ENCODE measurements at places on chromosomes 1 and 21.

DNA sequence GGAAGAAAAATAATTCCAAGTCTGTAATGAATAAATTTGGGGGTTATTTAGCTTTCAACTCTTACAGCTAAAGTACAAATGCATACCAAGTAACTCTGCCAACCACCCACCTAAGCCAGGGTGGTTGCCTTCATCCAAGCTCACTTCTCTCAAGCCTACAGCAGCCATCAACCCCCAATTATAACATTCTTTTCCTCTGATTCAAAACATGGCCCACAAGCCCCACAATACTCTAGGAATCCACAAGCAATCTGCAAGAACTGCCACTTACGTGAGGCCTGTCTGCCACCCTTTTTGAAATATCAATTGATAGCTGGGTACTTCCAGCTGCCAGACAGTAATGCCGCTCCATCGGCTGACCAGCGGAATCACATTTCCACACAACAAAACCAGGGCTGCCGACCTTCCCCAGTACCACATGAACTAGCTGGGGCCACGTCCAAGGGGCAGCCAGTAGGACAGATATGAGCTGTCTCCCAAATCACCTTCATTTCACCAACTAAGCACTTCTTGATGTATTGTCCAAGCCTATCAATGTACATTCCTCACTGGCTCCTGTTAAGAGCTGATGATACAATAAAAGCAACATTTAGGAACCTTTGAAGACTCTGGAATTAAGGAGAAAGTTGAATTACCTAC lies 3.2 kb downstream of the LBR start:
- DNase-seq, result no peak

DNA sequence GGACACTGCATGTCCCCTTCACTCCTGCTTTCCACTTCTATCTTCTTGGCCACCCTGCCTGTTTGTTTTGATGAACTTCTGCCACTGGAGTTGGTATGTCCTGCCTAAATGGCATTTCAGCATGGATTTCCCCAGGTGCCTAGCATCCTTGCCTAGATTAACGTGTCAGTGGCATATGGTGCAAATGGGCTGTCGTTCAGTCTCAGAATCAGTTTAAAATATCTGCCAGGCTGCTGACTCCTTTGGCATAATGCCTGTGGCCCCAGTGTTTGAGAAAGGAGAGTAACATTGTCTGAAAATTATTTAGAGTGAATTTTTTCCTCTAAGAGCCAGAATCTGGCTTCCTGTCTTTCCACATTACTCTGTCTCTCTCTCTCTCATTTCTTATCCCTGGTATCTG lies 64.9 kb upstream of the BARHL2 start:
- no peak for DNase-seq

DNA sequence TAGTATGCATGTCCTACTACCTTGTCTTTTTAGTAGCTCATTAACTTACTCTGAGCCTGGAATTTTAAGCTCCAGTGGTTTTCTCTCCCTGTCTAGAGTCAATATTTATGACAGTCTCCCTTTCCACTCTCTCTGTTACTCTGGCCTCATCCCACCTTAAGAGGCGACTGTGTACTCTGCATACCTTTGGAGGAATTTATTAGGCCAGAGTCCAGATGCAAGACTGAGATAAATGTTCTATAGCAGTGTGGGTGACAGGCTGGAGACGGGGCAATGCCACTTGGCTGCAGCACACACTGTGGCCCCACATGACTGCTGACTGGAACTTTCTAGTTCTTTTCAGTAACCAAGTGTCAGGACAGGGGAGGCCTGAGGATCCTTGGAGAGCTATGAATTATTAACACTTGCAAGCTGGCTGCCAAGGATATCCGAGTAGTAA lies 4.1 kb upstream of the PDZK1 start:
- no peak for DNase-seq

- no peak for DNase-seq
These were observed 28.1 kb upstream of the WASF2 start for GRCh38 chr1:27517907-27518718.

DNA sequence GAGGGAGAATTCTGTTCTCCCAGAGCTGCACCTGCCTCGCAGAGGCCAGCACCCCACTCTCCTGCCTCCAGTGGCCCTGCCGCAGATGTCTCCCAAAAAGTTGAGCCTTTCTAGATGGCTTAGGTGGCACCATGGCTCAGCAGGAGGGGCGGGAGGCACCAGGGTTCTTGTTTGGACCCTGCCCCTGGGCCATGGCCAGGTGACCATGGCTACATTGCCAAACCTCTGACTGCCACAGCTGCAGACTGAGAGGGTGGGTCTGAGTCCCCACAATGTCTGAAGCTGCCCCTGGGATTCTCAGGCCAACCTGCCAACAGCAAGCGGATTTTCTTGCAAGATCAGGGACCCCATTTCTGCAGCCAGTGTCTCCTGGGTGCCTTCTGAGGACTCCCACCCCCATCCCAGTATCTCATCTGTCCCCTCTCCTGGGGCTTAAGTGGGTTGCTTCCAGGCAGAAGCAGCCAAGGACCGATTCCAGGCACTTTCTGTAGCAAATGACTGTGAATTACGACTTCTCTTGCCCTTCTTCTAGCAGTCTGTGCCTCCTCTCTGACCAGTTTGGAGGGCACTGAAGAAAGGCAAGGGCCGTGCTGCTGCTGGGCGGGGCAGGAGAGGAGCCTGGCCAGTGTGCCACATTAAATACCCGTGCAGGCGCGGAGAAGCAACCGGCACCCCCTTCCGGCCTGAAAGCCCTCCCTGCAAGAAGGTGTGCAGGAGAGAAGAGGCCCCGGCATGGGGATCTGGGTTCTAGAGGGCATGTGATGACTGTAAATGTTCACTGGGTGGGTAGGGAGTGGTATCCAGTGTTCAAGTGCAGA lies 22.5 kb downstream of the SESN2 start:
- no peak for DNase-seq

- DNase-seq, result peak; percentile 25
These were observed 86.2 kb downstream of the UBR4 start for GRCh38 chr1:19123837-19124236.

DNA sequence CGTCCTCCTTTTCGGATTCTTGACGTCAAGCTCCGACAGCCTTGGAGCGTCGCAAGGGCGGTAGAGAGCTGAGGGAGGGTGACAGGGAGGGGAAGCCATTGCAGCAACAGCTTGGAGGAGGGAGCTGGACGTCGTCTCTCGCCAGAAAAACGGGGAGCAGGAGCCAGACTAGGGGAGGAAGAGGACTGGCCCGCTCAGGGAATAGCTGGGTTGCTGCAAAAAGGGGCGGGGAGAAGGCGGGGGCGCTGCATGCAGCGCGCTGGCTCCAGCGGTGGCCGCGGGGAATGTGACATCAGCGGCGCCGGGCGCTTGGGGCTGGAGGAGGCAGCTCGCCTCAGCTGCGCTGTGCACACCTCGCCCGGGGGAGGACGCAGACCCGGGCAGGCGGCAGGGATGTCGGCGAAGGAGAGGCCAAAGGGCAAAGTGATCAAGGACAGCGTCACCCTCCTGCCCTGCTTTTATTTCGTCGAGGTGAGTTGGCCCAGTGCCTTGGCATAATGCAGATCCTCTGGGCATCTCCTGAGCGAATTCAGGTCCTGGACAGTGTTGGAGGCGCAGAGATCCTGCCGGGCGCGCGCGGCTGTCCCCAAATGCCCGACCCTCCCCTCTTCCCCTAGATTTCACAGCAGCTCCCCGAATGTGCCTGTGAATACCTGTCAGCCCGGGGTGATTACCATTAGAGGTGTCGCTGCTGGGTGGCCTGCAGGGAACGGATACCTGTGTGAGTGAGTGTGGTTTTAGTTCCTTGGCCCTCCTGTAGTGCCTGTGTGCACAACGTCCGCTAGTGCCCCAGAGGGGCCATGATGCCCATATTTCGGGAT lies at the start of gene PLPPR4:
Gene PLPPR4 (plus strand): TSS at position 292 of the 821 bp plus-strand sequence. CDS start 102 bp downstream, at position 394.
- no peak for DNase-seq

GRCh38 chr1:186091222-186091720 lies 283.8 kb downstream of the TPR start:
- no peak for DNase-seq

GRCh38 chr1:119778359-119778758 lies 9.7 kb upstream of the HMGCS2 start:
- no peak for DNase-seq

DNA sequence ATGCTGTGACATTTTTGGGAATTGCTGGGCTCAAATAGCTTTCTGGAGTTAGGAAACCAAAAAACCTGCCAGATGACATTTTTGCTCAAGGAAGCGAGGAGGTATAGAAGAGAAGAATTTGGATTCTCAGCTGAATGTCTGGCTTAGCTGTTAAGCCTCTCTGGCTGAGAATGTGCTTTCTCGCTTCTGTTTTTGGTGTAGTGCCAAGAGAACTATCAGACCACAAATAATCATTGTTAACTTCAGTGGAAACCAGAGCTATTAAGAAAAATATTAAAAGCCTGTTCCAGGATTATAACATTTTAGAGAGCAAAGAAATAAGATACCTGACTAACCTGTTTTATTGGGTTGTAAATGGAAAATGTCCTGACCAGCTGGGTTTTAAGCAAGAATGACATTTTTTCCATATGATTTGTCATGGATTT lies 39.5 kb upstream of the DIPK1A start:
- DNase-seq, result no peak

- no peak for DNase-seq
These were observed 320.3 kb upstream of the PLXNA2 start for GRCh38 chr1:208564466-208564865.

DNA sequence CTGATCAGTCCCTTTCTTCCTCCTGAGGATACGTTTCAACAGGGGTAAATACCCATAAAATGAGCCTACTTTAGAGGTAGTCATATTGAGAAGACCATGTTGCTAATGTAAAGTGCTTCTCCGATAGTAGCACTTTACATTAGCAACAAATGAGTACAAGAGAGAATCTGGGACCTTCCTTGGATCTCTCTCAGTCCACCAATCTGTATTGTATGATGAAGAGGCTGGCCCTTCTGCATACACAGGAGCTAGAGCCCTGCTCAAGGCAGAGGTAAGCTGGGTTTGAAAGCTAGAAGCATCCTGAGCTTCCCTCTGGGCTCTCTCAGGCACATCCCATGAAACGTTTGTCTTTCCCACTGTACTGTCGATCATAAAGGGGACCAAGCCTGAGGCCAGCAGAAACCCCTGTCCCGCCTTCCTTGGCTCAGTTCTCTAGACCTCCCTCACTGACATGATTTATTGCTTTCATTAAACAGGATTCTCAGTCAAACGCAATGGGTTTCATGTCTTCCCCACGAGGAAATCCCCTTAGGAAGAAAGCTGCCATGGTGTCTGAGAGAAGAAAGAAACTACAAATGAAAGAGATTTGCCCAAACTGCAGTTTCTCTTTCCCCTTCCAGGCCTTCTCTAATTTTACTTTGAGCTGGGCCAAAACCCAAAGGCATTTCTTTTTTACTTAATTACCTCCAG lies 62.8 kb upstream of the BCAR3 start:
- DNase-seq, result no peak

GRCh38 chr1:158901623-158902022 lies 29.7 kb upstream of the PYHIN1 start:
- DNase-seq, result no peak

- DNase-seq, result no peak
These were observed 144.8 kb upstream of the VANGL1 start for GRCh38 chr1:115496904-115497527.

DNA sequence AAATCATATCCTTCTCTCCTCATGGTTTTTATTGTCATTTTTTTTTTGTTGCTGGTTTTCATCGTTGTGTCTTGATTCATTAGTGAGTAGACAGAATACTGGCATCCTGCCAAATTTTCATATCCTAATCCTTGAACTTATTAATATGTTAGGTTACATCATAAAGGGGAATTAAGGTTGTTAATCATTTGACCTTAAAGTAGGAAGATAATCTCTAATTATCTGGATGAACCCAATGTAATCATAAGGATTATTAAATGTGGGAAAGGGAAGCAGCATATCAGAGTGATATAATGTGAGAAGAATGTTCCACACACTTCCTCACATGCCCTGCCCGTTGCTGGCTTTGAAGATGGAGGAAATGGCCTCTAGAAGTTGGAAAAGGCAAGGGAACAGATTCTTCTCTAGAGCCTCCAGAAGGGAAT lies 299.7 kb downstream of the HMCN1 start:
- no peak for DNase-seq

DNA sequence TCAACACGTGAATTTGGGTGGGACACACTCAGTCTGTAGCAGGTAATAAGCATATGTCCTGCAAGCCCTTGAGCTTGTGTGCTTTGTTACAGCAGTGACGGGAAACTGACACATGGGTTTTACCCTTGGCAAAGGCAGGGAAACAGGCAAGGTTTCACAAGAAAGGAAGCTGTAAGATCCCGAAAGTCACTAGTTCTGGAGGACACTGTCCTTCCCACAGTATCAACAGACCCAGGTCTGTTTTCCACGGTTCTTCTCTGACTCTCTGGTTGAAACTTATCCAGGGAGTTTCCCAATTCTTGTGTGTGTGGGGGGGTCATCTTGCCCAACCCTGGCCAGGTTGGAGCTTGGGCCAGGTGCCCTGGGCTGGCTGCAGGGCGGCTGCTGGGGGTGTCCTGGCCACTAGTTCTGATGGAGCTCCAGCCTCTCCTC lies 29.3 kb upstream of the ZBTB21 start:
- no peak for DNase-seq

- DNase-seq, result no peak
These were observed 17.5 kb downstream of the ZBTB18 start for GRCh38 chr1:244068567-244068966.

DNA sequence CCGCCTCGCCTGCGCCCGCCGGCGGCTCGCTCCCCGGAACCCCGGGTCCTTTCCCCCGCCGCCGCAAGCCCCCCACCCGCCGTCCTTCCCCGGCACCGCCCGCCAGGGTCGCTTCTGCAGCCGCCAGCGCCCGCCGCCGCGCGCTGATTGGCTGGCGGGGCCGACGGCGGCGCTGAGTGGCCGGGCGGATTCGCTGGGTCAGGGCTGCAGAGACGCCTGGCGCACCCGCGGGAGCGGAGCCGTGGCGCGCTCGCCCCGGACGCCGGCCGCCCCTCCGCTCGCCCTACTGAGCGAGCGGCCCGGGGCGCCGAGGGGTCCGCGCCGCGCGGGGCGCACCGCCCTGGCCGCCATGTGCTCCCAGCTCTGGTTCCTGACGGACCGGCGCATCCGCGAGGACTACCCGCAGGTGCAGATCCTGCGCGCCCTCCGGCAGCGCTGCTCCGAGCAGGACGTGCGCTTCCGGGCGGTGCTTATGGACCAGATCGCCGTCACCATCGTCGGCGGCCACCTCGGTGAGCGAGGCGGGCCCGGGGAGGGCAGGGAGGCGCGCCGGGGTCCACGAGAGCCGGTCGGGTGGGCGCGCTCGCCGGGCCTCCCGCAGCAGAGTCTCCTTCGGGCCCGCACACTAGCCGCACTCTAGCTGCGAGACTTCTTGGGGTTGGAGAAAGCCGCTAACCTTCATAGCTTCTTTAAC lies at the start of gene RIMKLA:
Gene RIMKLA (plus strand): TSS at position 207 of the 694 bp plus-strand sequence. CDS start 143 bp downstream, at position 350.
- DNase-seq, result peak; percentile 11

- no peak for DNase-seq
These were observed 17.8 kb downstream of the VPS45 start for GRCh38 chr1:150085406-150085805.

- no peak for DNase-seq
These were observed 9.8 kb downstream of the RGS18 start for GRCh38 chr1:192167911-192168700.

All from T-cell (primary cell).